ENCODE measurements at places on chromosomes 5 and 9.

DNA sequence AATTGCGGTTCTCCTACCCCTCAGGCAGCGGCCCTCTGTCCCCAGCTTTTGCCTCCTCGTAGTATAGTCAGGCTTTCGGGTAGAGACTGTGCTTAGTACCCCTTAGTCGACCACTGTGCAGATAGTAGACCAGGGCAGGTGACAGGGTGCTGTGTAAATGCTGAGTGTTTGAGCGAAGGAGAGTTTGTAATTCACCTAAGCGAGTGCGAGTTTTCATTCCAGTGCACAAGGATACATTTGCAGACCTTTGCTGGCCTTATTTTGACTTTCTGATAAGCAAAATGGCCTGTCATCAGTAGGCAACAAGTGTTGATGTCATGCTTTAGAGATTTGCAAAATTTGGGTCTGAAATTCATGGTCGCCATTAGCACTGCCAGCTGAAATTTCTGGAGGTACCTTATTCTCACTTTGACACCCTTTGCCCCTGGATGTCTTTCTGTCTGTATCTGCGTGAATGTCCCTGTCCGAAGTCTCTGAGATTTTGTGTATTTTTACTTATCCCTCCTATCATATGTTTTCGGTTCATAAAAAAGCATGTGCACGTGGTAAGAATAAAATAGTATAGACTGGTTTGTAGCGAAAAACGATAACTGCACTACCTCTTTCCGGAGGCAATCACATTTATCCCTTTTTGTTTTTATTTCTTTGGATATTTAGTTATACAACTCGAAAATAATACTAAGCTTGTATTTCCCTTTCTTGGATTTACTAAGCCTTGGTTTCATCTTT, 1.9 kb downstream of the LMNB1 start:
- no peak for DNase-seq

- no peak for DNase-seq
Measured at GRCh38 chr5:143456952-143457547, 53.6 kb upstream of the NR3C1 start.

- no peak for DNase-seq
Measured at GRCh38 chr5:168002116-168002515, 289.3 kb upstream of the WWC1 start.

DNA sequence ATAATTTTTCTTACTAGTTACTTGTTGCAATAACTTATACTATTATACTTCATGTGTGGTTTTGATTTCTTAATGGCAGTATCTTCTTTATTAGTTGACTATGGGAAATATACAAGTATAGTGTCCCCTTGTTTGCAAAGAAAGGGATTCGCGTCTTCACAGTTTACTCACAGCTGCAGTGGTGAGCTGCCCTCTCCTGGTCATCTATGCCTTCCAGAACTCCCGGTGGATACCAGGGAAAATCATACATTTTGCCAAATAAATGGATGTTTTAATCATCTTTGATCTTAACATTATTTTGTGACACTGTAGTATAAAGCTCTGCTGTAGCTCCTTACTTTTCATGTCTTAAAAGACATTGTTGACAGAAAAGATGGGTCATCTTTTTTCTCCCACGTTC, 142.0 kb downstream of the ZCCHC7 start:
- DNase-seq = no peak

GRCh38 chr9:28318515-28318914, 745.2 kb upstream of the C9orf72 start:
- no peak for DNase-seq

DNA sequence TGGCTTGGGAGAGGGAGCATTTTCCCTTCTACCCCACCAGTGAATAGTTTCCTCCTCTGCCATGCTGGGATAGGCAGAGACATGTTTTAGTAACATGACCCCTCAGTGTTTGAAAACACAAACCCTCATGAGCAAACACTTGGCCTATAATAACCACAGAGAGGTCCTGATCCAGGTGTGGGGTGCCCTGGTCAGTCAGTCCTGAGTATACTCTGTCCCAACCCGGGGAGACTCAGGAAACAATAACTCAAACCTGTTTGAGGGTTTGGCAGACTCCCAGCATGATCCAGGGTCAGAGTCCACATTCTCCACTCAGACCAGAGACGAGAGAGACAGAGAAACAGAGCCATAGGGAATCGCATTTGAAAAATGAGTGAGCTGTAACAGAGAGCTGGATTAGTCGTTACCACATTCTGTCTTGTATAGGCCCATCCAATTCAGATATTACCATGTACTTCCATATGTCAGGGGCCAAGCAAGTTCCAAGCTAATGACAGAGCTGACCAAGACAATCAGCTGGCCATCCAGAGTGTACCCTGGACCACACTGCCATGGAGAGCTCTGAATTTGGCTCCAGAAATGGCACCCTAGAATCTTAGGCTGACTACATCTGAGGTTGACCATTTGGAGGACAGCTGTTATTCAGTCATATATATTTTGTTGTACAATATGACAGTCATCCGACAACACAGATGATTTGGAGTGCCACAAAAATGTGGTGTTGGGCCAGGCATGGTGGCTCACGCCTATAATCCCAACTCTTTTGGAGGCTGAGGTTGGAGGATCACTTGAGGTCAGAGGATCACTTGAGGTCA, 4.2 kb upstream of the CA9 start:
- no peak for DNase-seq

GRCh38 chr5:96080557-96080956, 118.9 kb upstream of the ELL2 start:
- no peak for DNase-seq

Data from activated gamma-delta T cell (primary cell).